ENCODE measurements at places on chromosomes 5 and 9.

- peak; percentile 30 for DNase-seq
Observed at GRCh38 chr5:154756868-154757813, 2.0 kb downstream of the LARP1 start.

DNA sequence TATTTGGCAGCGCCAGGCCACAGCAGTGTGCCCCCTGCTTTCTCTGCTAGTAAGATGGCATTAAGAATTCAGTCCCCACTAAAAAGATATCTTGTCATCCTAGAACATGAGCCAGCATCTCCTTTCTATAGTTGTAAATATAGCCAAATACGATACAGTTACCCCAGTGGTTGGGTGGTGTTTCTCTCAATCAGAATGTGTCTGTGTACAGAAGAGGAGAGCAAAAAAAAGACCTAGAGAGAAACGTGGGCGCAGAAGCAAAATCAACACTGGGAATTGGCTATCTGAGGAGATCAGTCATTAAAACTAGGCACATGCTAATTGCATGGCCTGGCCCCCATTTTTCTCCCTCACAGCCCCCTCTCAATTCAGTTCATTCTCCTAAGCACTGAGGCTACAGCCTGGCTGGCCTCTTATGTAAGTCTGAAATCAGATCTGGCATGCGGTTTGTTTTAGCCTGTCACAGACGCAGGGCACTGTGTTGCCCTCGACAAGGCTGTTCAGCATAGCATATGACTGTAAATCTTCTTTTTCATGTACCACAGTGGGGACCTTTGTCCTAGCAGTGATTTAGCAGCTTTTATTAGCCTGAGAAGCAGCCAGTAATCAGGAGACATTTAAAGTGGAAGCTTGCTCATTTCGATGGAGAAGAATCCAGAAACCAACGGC, 57.8 kb downstream of the RORB start:
- DNase-seq: no peak

- DNase-seq: no peak
Observed at GRCh38 chr5:142175039-142175438, 66.5 kb downstream of the NDFIP1 start.

GRCh38 chr9:97293207-97293721, 14.2 kb upstream of the CCDC180 start:
- peak; percentile 9 for DNase-seq

GRCh38 chr5:111680737-111681413, 76.1 kb downstream of the NREP start:
- DNase-seq: peak; percentile 98

- no peak for DNase-seq
Observed at GRCh38 chr5:123681061-123681460, 169.1 kb downstream of the CSNK1G3 start.

DNA sequence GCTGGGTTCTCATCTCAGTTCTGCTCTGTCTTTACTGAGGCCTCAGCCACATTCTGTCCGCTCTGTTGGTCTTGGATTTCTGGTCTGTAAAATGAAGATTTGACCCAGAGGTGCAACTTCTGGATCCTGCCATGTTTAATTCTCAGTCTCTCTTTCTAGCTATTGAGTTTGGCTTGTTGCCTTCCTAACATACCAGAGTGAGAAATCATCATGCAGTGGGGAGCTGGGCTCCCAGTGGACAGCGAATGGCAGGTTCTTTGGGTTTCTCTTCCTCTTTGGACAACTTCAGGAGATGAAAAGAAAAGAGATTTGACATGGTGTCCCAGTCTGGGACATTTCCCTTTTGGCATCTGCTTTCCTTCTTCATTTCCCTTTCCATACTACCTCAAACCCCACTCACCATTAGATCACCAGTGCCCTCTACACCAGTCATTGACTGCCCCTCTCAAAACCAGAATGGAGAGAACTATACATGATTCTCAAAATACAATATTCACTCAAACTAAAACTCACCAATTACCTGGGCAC, 334.7 kb downstream of the ACTL7B start:
- peak; percentile 73 for DNase-seq

DNA sequence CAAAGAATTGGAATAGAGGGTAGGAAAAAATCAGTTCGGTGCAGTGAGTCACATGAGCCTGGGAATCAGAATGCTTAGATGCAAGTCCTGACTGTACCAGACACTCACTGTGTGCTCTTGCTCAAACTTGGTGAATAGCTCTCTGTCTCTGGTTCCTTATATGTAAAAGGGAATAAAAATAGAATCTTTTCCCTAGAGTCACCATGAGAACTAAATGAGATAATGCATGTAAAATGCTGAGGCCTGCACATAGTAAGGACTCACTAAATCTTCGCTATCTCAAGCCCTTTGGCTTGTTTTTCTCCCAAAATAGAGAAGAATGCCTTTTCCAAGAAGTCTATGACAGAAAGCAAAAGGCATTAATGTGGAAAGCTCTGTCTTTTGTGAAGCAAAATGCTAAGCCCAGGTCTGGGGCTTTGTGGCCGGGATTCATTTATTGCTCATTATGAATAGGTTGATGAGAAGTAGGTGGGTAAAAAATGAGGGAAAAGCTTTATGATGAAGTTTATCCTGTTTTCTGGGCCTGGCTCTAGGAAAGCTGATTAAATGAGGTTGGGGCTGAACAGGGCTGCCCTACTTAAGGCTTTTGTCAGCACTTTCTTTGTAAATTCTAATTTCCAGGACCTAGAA, 483.3 kb downstream of the DMAC1 start:
- DNase-seq: peak; percentile 57

DNA sequence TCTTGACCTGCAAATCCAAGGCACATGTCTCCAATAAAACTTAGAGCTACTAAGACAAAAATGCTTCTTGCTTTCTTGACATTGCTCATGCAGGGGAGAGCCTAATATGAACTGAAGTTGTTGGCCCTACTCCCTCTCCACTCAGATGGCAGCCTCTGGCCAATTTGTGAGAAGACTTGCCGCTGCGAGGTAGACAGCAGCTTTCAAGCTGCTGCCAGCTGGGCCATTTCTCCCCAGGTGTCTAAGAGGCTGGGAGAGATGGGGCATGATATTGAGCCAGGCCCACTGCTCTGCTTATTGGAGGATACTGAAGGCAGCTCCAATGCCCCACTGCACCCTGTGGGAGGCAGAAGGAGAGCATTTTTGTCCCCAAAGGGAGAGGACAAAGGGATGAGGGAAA, 380.5 kb downstream of the RASEF start:
- no peak for DNase-seq

DNA sequence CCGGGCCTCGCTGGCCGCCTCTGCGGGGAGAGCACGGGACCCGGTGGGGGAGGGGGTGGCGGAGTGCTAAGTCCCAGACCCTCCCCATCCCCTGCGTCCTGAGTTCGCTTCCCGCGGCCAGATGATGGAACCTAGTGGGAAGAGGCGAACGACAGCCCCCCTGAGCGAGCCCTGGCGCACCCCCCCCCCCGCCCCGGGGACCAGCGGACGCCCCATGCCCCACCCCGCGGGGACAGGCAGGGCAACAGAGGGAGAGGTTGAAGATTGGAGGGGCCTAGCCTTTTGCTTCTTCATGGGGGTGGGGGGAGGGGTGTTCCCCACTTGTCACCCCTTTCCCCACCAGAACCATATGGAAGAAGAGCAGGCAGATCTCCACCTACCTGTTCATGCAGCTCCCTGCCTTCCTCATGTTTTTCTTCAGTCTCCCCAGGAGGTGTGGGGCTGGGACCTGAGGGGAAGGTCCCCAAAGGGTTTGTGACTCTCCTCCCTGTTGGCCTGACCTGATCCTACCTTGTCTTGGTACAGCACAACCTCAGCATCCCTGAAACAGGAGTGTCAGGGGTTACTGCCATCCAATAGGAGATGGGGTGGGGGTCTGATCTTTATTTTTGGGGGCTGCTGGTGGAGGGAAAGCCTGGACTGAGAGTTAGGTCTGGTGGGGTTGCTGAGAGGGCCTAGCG, 485 bp downstream of the FAM53C start:
- DNase-seq: no peak

- DNase-seq: no peak
Observed at GRCh38 chr9:33340186-33340585, 49.9 kb downstream of the NFX1 start.

GRCh38 chr5:129857116-129857515, 47.1 kb upstream of the CHSY3 start:
- peak; percentile 58 for DNase-seq

- no peak for DNase-seq
Observed at GRCh38 chr9:123390337-123391135, 34.5 kb downstream of the CRB2 start.

GRCh38 chr5:133753856-133754255, 141.5 kb upstream of the FSTL4 start:
- DNase-seq: no peak

- no peak for DNase-seq
Observed at GRCh38 chr5:151569132-151570046, 21.7 kb downstream of the FAT2 start.

GRCh38 chr5:176550275-176550831, 1.2 kb downstream of the CDHR2 start:
- DNase-seq: no peak

- no peak for DNase-seq
Observed at GRCh38 chr9:124448019-124448418, 2.2 kb upstream of the ADGRD2 start.

DNA sequence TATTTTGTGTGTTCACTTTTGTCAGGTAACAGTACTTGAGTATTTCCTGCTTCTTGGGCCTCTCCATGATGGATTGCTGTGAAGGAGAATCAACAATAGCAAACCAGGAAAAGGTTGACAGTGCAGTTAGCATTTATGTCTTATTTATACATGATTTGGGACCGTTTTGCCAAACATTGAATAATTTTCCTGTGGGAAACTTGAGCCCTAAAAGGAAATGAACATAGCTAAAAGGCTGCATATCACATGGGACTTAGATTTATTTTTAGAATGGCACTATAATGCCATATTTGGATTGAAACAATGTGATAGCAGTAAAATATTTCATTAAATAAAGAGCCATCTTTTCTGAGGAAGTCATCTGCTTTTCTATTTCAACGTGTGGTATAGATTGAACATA, 15.3 kb downstream of the GPR21 start:
- DNase-seq: peak; percentile 77

DNA sequence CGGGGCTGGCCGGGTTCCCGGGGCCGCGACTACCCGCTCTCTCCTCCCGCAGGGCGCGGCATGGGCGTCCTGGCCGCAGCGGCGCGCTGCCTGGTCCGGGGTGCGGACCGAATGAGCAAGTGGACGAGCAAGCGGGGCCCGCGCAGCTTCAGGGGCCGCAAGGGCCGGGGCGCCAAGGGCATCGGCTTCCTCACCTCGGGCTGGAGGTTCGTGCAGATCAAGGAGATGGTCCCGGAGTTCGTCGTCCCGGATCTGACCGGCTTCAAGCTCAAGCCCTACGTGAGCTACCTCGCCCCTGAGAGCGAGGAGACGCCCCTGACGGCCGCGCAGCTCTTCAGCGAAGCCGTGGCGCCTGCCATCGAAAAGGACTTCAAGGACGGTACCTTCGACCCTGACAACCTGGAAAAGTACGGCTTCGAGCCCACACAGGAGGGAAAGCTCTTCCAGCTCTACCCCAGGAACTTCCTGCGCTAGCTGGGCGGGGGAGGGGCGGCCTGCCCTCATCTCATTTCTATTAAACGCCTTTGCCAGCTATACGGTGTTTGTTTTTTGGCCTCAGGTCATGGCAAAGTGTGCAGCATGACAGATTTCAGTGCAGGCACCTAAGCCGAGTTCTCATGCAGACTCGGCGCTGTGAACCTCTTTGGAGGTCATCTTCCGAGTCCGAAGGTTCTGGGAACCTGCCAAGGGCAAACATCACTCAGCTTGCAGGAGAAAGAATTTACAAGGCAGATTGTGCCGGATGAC, 516 bp downstream of the MRPL41 start:
- DNase-seq: no peak
